ENCODE measurements at places on chromosomes 4 and X. TPM values are rescaled to one million over a fixed set of nuclear protein-coding genes. Genes with fewer than 3 reads are reported as not detected.

The RIPPLY1 gene
- not detected for total RNA-seq

The IL9R gene
- total RNA-seq = not detected

The ZMAT1 gene
- 0.09 TPM for total RNA-seq

The YY2 gene
- total RNA-seq = 1.00 TPM

Data from smooth muscle cell of bladder (primary cell).